ENCODE measurements at places on chromosomes 11 and 22. TPM values are rescaled to one million over a fixed set of nuclear protein-coding genes. Genes with fewer than 3 reads are reported as not detected.

Gene BIK
- total RNA-seq: 0.20 TPM

Gene FGF3
- total RNA-seq: not detected

Gene A4GALT
- total RNA-seq: 3.9 TPM

Gene EIF3F
- 216 TPM for total RNA-seq

Gene PVALB
- not detected for total RNA-seq

Gene CCDC15
- total RNA-seq: 11.4 TPM

Gene LMNTD2
- 0.24 TPM for total RNA-seq

Gene LRRC32
- total RNA-seq: 13.4 TPM

Gene FIBIN
- not detected for total RNA-seq

Gene SOX6
- 0.49 TPM for total RNA-seq

Gene CCDC81
- 0.29 TPM for total RNA-seq

Gene CELSR1
- 2.1 TPM for total RNA-seq

Gene PKP3
- total RNA-seq: 0.84 TPM

All from RPMI7951 (cell line).